ENCODE measurements at places on chromosomes 7 and 10. TPM values are rescaled to one million over a fixed set of nuclear protein-coding genes. Genes with fewer than 3 reads are reported as not detected.

The PAX4 gene
- not detected for total RNA-seq

The ATP5F1C gene
- 419 TPM for total RNA-seq

The SEMA3A gene
- 22.8 TPM for total RNA-seq

The BMPER gene
- total RNA-seq = 8.2 TPM

DNA sequence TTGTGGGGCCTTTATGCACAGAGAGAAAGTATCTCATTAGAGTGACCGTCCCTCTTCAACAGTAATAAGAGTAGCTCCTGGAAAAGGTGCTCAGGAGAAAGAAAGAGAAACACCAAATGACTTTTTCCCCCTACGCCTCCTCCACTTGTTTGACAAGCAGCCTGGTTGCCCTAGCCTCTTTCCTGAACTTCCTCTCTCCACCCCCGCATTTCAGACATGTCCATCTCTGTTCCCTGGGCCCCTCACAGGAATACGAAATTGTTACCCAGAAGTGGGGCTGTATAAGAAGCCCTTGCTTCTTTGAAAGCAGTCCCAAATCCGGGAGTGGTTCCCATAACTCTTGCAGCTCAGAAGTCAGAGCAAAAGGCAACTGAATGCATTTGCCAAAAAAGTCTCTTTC is 119.6 kb upstream of the ADO start:
- no peaks in the 10 kb centered on the region for H3K27me3 ChIP-seq
- H3K36me3 ChIP-seq = no peaks in the 10 kb centered on the region
- DNase-seq = no peak
- peaks cover 8% of the 10 kb centered on the region for H3K4me1 ChIP-seq

DNA sequence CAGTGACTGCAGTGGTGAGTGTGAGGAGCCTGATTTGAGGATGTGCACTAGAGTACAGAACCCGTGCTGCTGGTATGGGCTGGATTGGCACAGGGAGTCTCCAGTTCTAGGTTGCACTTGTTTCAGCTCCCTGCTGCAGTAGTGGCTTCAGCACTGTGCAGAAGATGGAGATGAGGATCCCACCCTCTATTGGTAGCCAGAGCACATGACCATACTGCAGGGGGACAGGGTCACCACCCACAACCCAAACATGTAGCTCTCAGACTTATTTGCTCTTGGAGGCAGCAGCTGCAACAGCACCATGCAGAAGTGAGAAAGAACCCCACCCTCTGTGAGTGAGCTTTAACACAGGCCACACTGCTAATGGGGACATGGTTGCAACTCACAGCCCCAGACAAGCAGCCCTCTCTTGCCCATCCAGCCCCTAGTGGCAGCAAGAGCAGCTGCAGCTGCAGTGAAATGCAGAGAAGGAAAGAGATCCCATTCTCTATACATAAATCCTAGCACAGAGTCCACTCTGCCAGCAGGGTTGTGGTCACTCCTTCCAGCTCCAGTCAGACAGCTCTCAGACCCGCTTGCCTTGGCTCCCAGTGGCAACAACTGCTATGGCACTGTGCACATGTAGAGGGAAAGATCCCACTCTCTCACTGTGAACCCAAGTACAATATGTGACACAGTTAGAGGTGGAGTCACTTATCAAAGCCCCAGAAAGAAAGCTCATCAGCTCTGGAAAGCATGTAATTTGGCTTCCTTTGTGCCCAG is 51.4 kb upstream of the SCIN start:
- no peaks in the 10 kb centered on the region for H3K36me3 ChIP-seq

DNA sequence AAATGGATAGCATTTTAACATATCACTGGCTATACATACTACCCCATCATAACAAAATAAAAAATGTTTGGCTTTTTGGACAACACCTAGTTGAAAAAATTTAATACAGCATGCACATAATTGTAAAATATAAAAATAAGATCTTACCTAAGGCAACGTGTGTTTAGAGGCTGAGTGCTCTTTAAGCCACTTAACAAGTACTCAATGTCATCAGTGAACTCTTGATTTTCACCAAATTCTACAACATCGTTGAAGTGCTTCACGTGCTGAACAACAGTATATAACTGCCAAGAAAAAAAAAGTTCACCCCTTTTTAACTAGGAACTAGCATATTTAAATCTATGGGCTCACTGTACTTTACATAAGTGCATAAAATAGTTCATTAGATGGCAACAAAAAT is 49.5 kb downstream of the WAPL start:
- H3K27ac ChIP-seq = no peak overlapping the region
- DNase-seq = no peak
- no peak overlapping the region for H3K4me3 ChIP-seq
- H3K27me3 ChIP-seq = no peaks in the 10 kb centered on the region
- H3K4me1 ChIP-seq = no peaks in the 10 kb centered on the region

- no peaks in the 10 kb centered on the region for H3K27me3 ChIP-seq
- H3K27ac ChIP-seq = no peak overlapping the region
- H3K4me3 ChIP-seq = no peak overlapping the region
- H3K4me1 ChIP-seq = peaks cover 24% of the 10 kb centered on the region
Measured at GRCh38 chr10:86651631-86652331, 2.6 kb upstream of the OPN4 start.

DNA sequence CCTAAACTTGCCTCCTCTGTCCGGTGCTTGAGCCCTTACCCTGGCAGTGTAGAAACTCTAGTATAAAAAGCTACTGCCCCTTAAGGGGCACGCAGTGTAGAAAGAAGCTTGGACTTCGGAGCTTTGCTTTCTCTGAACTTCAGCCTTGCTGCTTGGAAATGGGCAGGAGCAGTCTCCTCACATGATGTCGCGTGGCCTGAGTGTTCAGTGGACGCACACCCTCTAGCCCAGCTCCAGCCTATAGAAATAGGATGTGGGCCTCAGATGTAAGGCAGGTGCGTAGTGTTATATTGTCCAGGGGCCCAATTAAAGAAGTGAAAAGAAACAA is 98.2 kb upstream of the PCBD1 start:
- no peaks in the 10 kb centered on the region for H3K27me3 ChIP-seq
- no peak overlapping the region for H3K27ac ChIP-seq

DNA sequence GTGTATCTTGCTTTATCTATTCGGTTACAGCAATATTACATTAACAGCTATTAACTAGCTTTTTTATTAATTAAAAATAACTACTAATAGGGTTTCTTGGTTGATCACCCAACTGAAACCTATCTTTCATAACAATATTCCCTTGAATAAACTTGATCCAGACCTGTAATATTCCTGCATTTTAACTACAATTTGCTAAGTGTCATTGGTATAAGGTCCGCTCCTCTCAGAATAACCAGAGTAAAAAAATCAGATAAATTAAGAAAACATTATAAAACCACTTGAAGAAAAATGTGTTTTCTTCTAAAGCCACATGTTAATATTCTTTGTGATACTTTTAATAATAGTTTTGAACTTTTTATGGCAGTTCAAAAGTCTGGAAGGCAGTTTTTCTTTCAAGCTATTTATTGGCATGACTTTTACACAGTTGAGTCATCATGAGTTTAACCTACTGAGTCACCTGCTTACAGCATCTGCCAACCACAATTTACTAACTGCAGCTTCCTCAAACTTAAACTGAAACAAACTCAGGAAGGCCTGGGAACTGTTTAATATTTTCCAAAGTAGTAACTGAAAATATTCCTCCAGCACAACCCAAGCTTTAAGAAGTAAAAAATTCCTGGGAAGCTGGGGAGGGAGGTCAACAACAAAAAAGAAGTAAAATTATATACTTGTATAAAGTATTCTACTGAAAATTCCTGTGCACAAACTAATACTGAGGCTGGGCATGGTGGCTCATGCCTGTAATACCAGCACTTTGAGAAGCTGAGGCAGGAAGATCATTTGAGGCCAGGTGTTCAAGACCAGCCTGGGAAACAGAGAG is 103.2 kb downstream of the NRBF2 start:
- H3K36me3 ChIP-seq = no peaks in the 10 kb centered on the region
- no peak overlapping the region for H3K4me3 ChIP-seq
- peak; percentile 41 for DNase-seq

DNA sequence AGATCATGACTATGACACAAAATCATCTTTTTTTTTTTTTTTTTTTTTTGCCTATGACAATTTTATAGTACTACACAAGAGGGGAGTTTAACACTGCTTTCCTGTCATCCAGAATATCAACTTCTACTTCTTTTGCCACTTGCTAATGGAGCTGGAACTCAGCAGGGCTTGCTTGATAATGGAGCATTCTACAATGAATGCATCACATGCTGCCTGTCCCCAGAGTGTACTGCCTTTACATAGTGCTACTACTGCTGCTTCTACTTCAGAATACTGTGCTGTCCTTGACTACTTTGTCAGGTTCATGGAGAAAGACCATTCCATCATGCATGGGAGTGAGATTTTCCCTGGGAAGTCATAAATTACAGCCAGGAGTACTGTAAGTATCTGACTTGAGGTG is 338.6 kb upstream of the SEMA3A start:
- no peaks in the 10 kb centered on the region for H3K36me3 ChIP-seq
- DNase-seq = no peak
- H3K4me1 ChIP-seq = no peaks in the 10 kb centered on the region
- no peak overlapping the region for H3K4me3 ChIP-seq
- H3K27ac ChIP-seq = no peak overlapping the region

- no peaks in the 10 kb centered on the region for H3K4me1 ChIP-seq
- peak; percentile 21 for DNase-seq
- H3K27me3 ChIP-seq = peaks cover 27% of the 10 kb centered on the region
- H3K4me3 ChIP-seq = peak overlapping the region; percentile 79
- no peaks in the 10 kb centered on the region for H3K36me3 ChIP-seq
Measured at GRCh38 chr10:99658622-99659030, 683 bp upstream of the ENTPD7 start.

GRCh38 chr10:52599551-52600200 is 172.9 kb downstream of the MBL2 start:
- peak; percentile 74 for DNase-seq
- H3K27ac ChIP-seq = no peak overlapping the region
- peaks cover 6% of the 10 kb centered on the region for H3K4me1 ChIP-seq
- no peaks in the 10 kb centered on the region for H3K36me3 ChIP-seq
- no peaks in the 10 kb centered on the region for H3K27me3 ChIP-seq

DNA sequence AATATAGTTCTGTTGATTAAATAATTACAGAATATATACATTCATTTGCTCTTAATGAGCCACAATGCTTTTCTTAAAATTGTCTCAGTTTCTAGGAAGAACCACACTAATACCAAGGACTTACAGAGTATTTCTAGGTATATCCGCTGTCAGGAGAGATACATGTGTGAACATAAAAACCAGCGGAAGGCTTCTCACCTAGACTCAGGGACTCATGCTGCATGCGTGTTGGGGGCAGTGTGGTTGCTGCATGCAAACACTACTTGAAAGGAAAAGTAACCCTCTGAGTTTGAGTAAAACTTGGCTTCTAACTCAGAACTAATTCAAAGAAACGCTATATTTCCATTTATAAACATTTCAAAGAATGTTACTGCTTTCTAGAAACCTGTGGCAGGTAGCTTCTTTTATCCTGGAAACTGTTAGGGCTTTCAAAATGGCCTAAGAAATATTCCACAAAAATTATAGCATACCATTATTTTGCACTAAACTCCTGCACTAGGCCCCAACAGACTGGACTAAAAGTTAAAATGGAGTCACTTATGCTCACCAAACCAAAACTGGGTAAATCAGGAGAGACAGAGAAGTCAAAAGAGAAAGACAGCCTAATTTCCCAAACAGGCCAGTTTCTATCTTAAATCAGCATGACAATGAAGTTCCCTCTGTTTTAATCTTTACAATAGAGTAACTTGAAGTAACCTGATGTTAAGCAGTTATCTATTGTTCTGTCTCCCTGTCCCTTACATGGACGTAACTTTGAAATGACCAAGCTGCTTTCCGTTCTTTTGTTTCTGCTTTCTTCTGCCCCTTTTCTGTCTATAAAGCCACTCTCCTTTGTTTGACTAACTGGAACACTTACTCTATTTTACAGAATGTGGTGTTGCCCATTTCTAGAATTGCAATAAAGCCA is 95.2 kb upstream of the FAM133B start:
- no peaks in the 10 kb centered on the region for H3K36me3 ChIP-seq
- DNase-seq = no peak
- H3K27ac ChIP-seq = no peak overlapping the region

- no peak overlapping the region for H3K27ac ChIP-seq
- DNase-seq = no peak
- no peaks in the 10 kb centered on the region for H3K27me3 ChIP-seq
- H3K4me1 ChIP-seq = peaks cover 7% of the 10 kb centered on the region
Measured at GRCh38 chr10:110897184-110897583, 21.8 kb downstream of the BBIP1 start.

DNA sequence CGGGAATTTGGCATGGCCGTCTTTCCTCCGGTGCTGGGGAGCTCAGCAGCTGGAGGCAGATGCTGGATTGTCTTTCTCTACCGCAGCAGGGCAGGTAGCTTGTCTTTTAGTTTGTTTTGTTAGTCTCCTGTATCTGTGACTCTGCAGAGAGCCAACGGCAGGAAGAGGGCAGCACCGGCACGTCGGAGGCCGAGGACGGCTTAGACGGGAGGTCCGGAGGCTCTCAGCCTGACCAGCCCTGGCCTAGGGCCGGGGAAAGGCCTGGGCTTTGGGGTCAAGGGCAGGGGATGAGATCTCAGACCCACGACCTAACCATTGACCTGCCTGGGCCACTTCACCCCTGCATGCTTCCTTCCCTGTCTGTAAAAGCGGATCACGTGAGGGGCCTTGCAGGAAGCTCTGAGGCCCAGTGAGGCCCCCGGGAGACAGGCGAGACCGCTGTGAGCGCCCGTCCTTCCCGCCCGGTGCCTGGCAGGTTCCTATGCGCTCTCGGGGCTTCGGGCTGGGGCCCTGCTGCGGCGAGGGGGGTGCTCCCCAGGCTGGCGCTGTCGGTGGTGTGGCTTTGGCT is 72.7 kb downstream of the LHPP start:
- no peak overlapping the region for H3K27ac ChIP-seq
- H3K36me3 ChIP-seq = no peaks in the 10 kb centered on the region
- H3K4me1 ChIP-seq = no peaks in the 10 kb centered on the region
- H3K4me3 ChIP-seq = no peak overlapping the region
- DNase-seq = no peak

DNA sequence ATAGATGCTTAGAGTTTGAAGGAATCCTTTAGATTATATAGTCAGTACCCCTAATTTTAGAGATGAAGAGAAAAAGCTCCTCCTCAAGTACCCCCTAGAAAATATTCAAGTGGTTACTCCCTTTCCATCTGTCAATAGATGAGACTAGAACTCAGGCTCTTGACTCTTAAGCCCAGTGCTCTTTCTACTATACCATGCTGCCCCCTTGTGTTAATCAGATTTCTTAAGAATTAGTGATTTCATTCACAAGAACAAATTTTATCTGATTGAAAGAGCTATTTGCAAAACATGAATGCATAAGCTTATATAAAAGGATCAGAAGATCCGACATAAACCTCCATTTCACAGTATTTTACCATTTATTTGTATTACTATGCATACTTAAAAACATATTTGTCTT is 179.3 kb downstream of the TFEC start:
- H3K27ac ChIP-seq = no peak overlapping the region
- H3K27me3 ChIP-seq = peaks cover 7% of the 10 kb centered on the region
- no peak overlapping the region for H3K4me3 ChIP-seq
- no peaks in the 10 kb centered on the region for H3K36me3 ChIP-seq
- peak; percentile 78 for DNase-seq
- H3K4me1 ChIP-seq = no peaks in the 10 kb centered on the region

- H3K36me3 ChIP-seq = no peaks in the 10 kb centered on the region
- no peaks in the 10 kb centered on the region for H3K4me1 ChIP-seq
- DNase-seq = peak; percentile 50
Measured at GRCh38 chr7:2948749-2949148, 94.9 kb downstream of the CARD11 start.

Data from A673 (cell line).